ENCODE measurements at places on chromosomes 11 and 22.
A peak's percentile ranks its signal among the peaks of the same experiment; 100 is the strongest.

GRCh38 chr11:17067417-17067816, 10.1 kb downstream of the RPS13 start:
- no peak for DNase-seq

- DNase-seq = peak; percentile 66
These were observed 13.5 kb upstream of the INSC start for GRCh38 chr11:15101072-15101709.

DNA sequence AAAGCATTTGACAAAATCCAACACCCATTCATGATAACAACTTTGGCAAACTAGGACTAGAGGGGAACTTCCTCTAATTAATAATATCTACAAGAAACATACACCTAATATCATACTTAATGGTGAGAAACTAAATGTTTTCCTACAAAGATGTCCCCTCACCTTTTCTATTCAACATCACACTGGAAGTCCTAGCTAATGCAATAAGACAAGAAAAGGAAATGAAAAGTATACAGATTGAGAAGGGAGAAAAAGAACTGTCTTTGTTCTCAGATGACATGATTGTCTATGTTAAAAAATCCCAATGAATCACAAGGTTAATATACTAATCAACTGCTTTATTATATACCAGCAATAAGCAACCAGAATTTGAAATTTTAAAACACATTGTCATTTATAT, 52.4 kb downstream of the C11orf65 start:
- no peak for DNase-seq

GRCh38 chr11:120954381-120954780, 69.5 kb upstream of the TBCEL start:
- DNase-seq = no peak

DNA sequence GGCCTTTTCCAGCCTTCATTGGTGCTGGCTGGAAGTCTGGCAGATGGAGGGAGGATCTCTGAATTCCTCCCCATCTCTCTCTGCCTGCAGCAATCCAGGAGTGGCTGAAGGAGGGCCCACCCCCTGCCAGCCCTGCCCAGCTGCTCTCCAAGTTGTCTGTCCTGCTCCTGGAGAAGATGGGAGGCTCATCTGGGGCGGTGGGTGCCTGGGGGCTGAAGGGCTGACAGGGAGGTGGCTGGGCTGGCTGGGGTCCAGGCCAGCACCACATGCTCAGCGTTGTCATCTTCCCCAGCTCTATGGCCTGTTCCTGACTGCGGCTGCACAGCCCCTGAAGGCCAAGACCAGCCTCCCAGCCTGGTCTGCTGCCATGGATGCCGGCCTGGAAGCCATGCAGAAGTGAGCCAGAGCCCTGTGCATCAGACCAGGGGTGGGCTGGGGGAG, 12.2 kb downstream of the TKFC start:
- DNase-seq = no peak

DNA sequence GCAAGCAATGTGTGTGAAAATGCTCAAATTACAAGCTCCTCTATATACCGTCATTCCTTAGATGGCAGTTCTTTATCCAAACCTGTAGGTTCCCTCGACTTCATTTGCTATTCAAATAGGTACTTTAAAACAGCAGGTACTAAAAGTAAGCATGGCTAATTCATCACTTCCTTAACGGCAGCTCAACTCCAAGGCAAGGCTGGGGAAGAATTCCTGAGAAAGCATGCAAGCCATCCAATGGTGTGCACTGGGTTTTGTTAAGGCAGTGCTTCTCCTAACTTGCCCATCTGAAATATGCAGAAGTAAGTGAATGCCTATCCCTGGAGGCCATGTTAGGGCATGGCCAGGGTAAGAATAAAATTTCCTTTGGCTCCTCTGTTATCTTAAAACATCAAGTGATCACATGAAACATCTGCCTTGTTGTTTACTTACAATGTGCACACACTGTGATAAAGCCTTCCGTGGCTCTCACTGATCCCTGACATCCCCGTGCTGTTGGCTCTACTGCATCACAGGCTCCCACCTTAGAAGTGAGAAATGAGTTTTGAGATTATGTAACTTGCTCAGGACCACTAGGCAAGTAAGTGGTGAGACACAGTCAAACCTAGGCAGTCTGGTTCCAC, 52.1 kb downstream of the SMCO4 start:
- DNase-seq = no peak

DNA sequence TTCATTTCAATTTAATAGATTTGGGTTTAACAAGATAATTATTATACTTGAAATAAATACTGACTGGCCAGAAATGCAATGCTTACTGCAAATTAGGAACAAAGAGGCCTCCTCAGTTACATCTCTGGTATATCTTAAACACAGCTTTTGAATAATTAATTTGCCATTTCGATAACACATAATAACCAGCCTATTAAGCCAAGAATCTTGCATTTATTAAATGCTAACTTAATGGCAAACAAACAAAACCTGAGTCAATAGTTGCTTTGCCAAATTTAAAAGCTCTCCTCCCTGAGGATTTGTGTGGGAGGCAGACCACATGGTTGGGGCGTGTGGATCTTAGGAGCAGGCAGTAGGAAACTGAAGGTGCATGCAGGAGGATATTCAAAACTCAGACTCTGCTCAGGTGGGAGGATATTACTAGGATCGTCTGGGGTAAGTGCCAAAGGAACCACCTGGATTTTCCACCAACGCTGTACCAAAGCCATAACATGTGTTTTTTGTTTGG, 17.9 kb upstream of the FJX1 start:
- DNase-seq = no peak

GRCh38 chr22:35821654-35822053, 104.0 kb downstream of the APOL5 start:
- no peak for DNase-seq

DNA sequence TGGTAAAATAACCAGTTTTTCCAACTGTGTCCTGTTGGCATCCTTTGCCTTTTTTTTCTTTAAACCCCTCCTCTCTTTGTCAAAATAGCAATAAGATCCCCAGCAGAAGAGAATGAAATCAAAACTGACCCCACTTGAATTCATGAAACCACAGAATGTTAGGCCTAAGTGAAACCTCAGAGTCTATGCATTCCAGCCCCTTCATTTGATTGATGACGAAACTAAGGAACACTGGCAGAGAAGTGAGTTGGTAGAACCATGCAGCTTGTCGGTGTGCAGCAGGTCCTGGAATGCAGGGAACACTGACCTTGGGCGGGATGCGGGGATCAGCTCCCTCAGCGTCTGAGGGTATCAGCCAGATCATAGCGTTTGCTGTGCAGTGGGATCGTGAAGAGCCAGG, 57.5 kb downstream of the GRK3 start:
- DNase-seq = no peak

DNA sequence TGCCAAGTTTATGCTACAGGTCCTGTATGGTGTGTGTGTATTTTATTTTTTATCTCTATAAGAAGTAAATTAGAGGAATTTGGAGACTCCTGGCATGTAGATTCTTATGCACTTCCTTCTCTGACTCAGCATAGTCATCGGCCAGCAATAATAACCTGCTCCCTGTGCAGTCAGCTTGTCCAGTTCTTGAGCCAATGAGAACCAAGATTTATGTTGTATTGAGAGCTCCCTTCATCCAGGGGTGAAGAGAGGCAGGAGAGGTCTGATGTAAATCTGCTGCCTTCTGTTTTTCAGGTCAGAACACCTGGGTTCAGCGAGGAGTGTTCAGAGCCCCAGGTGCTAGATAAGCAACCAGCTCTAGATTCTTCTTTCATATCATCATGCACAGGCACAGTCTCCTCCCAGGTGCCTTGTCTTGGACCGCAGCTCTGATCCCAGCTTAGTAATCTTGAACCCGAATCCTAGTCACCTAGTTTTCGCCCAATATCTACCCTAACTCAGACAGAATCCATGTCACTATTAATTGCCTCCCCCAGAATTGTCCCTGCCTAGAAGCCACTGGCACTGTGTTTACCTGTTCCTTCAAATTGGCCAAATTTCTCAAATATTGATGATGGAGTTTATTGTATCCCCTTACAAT, 328.2 kb upstream of the NCAM1 start:
- DNase-seq = no peak

- DNase-seq = no peak
These were observed 21.3 kb downstream of the KRTAP5-5 start for GRCh38 chr11:1650918-1651262.

DNA sequence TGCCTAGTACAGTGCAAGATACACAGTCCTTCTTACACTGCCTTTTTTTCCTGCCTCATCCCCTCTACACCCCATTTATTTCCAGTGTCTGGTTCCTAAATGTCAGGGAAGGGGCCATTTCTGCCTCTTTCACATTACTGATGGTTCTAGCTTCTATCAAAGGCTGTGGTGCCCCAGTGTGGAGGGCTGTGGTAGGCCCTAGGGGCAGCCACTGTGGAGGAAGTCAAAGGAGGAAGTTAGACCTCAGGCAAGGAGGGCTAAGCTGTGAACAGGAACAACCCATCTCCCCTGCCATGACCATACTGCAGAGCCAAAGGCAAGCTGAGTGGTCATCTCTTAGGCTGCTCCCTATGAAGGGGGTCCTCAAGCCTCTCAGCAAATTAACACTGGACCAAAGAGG, 81.9 kb upstream of the CRTAM start:
- no peak for DNase-seq

DNA sequence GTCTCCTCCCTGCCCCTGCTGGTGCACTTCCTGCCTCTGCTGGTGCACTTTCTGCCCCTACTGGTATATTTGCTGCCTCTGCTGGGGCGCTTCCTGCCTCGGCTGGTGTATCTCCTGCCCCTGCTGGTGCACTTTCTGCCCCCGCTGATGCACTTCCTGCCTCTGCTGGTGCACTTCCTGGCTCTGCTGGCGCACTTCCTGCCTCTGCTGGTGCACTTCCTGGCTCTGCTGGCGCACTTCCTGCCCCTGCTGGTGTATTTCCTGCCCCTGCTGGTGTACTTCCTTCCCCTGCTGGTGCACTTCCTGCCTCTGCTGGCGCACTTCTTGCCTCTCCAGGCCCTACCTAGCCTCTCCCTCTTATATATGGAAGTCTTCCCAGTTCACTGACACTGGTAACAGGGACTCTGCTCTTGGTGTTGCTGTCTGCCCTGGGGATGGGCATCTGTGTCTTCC, 10.1 kb downstream of the MTFP1 start:
- no peak for DNase-seq

GRCh38 chr11:82523141-82523540, 210.5 kb downstream of the FAM181B start:
- DNase-seq = no peak

- peak; percentile 73 for DNase-seq
These were observed 34.7 kb downstream of the ATG16L2 start for GRCh38 chr11:72848846-72849466.

- DNase-seq = no peak
These were observed 17.5 kb downstream of the WT1 start for GRCh38 chr11:32417806-32418205.

GRCh38 chr11:30317030-30317429, 5.9 kb upstream of the ARL14EP start:
- no peak for DNase-seq

- peak; percentile 65 for DNase-seq
These were observed 112.9 kb downstream of the SLC36A4 start for GRCh38 chr11:93084727-93085505.

DNA sequence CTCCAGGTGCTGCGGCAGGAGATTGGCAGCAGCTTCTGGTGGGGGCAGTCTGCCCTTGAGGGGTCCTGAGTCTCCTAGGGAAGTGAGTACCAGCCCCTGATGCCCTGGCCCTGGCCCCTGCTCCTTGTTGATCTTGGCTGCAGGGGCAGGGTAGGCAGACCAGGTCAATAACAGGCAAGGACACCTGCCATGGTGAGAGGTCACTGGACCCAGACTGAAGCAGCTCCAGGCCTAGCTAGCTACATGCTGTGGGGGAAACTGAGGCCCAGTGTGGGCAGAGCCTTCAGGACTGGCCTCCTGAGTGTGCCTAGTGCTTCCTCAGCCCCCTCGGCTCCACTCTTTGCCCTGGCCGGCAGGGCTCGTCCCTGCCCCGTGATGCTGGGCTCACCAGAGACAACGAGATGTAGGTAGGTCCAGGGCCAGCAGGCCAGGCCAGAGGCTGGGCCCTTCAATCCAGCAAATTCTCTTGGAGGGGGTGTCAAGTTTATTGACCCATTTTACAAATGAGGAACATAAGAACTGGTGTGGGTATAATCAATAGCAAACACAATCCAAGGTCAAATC, 20.4 kb downstream of the RTN4R start:
- no peak for DNase-seq

GRCh38 chr11:130671801-130672700, 223.6 kb downstream of the ADAMTS15 start:
- DNase-seq = peak; percentile 61

DNA sequence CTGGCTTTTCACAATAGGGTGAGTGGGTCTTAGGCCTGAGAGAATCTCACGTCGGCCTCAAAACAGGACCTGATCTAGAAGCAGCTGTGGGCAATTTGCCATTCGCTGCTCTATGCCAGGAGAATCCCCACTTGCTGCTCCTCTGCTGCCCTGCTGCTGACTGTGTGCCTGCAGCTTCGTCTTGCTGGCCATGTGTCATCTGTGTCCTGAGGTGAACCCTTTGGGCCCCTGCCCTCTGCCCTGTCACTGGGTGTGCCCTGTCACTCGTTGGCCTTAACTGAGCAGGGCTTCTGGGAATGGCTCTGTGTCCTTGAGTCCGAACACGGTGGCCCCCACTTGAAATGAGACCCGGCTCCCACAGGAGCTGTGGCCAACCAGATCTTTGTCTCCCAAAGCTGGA, 6.2 kb downstream of the NAA40 start:
- no peak for DNase-seq

DNA sequence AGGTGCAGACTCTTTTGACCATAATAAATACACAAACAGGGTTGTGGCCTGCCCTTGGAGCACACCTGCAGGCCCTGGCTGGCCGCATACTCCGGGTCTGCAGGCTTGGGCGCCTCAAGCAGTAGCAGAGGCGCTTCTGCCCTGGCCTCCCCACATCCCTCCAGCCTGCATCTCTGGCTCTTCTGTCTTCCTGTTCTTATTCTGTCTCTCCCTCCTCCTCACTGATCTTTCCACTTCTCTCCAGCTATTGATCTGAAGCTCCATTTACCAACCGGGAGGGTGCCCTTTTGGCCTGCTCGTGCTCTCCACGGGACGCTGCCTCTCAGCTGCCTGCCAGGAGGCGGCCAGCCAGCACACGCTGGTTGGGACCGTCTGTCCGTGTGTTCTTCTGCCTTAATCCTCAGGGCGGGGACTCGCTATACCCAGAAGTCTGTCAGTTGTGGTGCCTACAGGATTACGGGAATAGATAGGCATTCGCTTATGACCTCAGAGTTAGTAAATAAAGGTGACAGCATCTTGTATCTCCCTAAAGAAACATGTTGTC, 5.2 kb downstream of the UPB1 start:
- no peak for DNase-seq

- DNase-seq = peak; percentile 34
These were observed 607 bp downstream of the PLAAT3 start for GRCh38 chr11:63613517-63614135.

DNA sequence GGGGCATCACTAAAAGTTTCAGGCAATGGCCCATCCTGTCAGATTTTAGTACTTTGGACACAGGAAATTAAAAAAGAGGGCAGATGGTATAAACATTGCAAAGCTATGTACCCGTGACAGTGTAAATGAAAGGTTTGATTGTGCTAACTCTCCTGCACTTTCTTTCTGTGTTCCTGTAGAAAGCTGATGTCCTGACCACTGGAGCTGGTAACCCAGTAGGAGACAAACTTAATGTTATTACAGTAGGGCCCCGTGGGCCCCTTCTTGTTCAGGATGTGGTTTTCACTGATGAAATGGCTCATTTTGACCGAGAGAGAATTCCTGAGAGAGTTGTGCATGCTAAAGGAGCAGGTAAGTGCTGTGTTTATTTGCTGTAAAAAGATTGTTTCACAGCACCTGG, 10.3 kb downstream of the CAT start:
- no peak for DNase-seq

Measured in PC-3 (cell line).